ENCODE measurements at places on chromosomes 4 and X. TPM values are rescaled to one million over a fixed set of nuclear protein-coding genes. Genes with fewer than 3 reads are reported as not detected.
A peak's percentile ranks its signal among the peaks of the same experiment; 100 is the strongest.

GRCh38 chr4:110624398-110624780 is 1.5 kb upstream of the PITX2 start:
- no peak for DNase-seq

GRCh38 chrX:151538190-151539122 is 25.0 kb upstream of the PASD1 start:
- DNase-seq: no peak

- DNase-seq: peak; percentile 46
Measured at GRCh38 chrX:35890699-35891098, 28.8 kb upstream of the CFAP47 start.

- no peak for DNase-seq
Measured at GRCh38 chr4:110617075-110617640, 5.7 kb downstream of the PITX2 start.

DNA sequence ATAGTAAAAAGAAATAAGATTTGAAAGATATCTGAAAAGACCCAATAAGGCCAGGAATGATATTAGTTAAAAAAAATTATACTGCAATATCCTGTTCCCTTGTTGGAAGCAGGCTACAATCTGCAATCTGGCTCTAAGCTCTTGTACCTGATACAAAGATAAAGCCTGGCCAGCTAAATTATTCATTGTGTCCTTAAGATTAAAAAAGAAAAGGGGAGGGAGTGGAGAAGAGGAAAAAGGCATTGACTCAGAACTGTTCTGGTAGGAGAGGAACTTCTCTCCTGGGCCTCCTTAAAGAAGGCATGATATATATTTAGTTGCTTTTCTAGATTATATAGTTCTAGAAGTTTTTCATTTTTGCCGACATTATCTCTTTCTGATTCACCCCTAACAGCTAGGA is 46.7 kb downstream of the IRF2 start:
- DNase-seq: no peak

- DNase-seq: peak; percentile 86
Measured at GRCh38 chrX:48911412-48912182, at the start of gene SLC35A2. TSS of gene SLC35A2 (minus strand) at chrX:48911646. CDS start at chrX:48911636, 10 bp downstream.

GRCh38 chrX:136828830-136829229 is 48.1 kb upstream of the ARHGEF6 start:
- no peak for DNase-seq

DNA sequence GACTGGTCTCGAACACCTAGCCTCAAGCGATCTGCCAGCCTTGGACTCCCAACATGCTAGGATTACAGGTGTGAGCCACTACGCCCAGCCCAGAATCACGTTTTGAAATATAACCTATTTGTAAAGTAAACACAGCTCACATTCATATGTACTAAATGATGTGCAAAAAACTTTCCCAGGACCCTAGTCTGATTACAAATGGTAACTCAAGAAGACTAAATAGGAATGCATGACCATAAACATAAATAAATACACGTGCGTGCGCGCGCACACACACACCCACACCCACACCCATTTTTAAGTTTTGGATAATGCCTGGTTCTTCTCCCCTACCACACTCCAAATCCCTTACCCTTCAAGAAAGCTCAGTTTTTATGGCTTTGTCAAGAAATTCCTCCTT is 163.9 kb downstream of the NR3C2 start:
- DNase-seq: no peak

Gene SCML1
- total RNA-seq: 9.9 TPM

Gene DOK7
- total RNA-seq: 7.0 TPM

Gene LRAT
- 0.72 TPM for total RNA-seq

Gene SCFD2
- 20.8 TPM for total RNA-seq

Gene CLTRN
- total RNA-seq: 30.7 TPM

Gene ADAMTS3
- total RNA-seq: 4.2 TPM

All from kidney (tissue), 22 donors.